ENCODE measurements at places on chromosomes 2 and 18. TPM values are rescaled to one million over a fixed set of nuclear protein-coding genes. Genes with fewer than 3 reads are reported as not detected.

Gene CPO
- polyA plus RNA-seq, result not detected

- no peak for DNase-seq
These were observed 44.8 kb downstream of the NAB1 start for GRCh38 chr2:190693533-190694232.

DNA sequence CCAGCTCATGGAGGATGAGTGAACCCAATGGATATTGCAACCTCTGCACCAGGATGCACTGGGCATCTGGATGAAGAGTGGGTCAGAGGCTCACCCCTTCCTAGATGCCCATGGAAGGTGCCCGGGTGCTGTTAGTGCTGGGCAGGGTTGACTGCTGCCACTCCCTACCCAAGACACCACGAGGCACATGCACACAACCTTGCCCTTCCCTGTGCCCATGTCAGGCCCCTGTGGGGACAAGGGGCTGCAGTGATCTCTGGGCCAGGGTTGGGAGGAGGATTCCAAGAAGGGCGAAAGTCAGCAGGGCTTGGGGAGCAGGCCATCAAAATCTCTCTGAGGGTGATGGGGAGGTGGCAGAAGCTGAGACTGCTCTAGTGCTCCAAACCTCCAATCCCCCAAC, 309.7 kb upstream of the ST6GAL2 start:
- DNase-seq, result no peak

- no peak for DNase-seq
These were observed 42.9 kb upstream of the MMADHC start for GRCh38 chr2:149630445-149630844.

DNA sequence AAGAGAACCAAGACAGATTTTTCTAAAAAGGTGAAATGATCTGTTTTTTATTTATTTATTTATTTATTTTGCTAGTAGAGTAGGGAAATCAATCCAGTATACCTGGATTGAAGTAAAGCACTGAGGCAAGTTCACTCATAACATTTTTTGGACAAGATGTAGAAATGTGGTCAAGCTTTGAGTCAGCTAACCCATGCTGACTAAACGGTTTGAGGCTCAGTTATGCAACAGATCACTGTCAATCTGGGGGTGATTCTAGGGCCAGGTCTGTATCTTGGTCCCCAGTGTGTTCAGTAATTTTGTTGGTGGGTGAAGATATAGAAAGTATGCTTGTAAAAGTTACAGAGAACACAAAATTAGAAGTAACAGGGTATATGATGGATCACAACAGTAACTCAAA, 60.2 kb downstream of the RMDN2 start:
- peak; percentile 32 for DNase-seq

Gene CFAP65
- not detected for polyA plus RNA-seq

DNA sequence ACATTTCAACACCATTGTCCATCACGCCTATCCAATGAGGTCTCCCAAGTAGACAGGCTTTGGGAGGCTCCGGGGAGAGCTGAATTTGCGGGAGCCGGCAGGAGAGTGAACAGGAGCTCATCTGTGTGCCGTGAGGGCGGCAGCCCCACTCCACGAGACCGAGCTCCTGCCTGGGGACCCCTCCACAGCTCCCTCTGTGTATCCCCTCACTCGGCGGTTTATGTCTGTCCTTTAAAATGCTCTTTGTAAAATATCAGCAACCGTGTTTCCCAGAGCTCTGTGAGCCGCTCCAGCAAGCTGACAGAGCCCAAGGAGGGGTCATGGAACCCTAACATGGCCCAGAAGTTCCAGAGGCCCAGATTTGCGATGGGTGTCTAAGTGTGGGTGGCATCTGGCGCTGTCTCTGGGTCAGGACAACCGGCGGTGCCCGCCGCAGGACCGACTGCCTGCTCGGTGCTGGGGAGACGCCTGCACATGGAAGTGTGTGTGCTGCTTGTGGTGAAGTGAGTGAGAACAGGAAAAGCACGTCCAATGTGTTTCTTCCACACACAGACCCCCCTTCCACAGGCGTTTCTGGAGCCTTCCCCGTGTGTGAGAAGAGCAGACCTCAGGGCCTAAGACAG, 34.8 kb downstream of the SLC66A2 start:
- DNase-seq, result no peak

Gene NYAP2
- not detected for polyA plus RNA-seq

Gene CYP26B1
- not detected for polyA plus RNA-seq

DNA sequence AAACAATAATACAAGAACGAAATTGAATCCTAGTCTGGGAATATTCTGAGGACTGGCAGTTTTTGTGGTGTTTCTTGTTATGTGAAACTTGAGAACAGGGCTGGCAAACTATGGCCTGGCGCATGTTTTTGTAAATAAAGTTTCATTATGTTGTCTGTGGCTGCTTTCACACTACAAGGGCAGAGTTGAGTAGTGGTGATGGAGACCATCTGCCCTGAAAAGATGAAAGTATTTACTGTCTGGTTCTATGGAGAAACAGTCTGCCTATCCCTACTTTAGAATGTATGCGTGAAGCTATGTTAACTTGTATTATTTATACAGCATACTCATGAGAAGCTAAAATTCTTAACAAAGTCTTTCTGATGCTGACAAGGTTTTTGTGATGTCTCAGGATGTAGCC, 351.9 kb downstream of the LRRTM1 start:
- DNase-seq, result no peak

Gene PRKD3
- 16.9 TPM for polyA plus RNA-seq

GRCh38 chr2:96921561-96922319, 51.9 kb upstream of the SEMA4C start:
- no peak for DNase-seq

Gene NFATC1
- 7.8 TPM for polyA plus RNA-seq

DNA sequence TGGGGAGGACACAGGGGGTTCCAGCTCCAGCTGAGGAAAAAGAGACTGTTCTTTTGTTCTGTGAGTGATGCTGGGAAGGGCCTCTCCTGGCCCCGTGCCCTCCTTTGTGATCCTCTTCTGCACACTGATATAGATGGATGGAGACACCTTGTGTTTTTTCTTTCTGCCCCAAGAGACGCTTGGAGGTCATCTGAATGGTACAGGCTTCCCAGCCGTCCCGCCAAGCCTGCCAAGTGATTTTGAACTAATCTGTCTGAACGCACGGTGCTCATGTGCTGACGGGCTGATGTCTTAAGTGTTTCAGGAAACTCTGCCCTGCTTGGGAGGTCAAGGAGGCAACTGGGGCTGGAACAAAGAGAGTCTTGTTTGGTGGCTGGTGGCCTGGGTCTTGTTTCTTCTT, 57.5 kb downstream of the KIF5C start:
- no peak for DNase-seq

Gene PLGLB2
- not detected for polyA plus RNA-seq

- no peak for DNase-seq
These were observed 22.2 kb upstream of the TTC39C start for GRCh38 chr18:23992089-23992940.

- DNase-seq, result peak; percentile 18
These were observed 7.2 kb downstream of the BOLL start for GRCh38 chr2:197777823-197778407.

DNA sequence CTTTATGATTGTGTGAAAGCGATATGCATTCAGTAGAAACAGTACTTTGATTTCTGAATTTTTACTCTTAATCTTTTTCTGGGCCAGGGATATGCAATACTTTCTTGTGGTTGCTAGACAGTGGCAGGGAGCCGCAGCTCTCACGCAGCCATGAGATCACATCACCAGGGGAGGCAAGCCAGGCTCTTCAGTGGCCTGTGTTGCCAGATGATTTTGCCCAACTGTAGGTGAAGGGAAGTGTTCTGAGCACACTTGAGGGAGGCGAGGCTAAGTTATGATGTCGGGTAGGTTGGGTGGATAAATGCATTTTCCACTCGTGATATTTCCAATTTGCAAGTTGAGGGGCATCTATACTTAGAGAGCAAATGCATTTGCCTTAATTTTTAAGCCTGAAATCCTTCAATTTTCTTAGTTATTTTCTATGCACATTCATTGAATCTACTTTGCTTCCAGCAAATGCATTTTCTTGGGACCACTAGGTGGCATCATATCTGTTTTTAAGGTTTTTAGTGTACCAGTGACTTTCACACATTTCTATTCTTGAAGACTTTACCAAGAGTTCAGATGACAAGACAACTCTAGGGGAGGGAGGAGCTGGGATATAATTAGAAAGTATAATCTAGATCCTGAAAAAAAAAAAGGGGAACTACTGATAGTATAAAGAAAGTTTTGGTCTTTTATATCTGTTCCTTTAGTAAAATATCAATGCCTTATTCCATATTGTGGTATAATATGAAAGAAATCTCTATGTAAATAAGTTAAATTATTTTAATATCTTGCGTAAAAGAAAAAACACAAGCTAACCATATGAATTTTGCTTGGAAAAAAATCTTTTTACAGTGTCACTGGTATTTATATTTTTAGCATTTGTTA, 643.3 kb downstream of the SOCS6 start:
- no peak for DNase-seq

DNA sequence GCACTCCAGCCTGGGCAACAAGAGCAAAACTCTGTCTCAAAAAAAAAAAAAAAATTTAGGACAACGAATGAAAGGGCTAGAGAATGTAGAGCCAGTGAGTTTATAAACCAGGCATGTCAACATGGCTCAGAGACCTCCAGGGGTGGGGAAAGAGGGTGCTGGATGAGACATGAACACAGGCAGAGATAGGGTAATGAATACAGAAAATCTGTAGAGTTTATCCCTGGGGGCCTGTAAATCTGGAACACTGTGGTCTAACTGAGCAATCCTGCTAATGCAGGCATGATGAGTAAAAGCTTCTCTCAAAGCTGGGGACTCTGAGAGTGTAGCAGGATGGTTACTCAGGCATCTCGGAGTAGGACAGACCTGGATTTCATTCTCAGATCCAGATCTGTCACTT, 59.2 kb upstream of the IGFBP2 start:
- DNase-seq, result no peak

Gene GCG
- polyA plus RNA-seq, result not detected

DNA sequence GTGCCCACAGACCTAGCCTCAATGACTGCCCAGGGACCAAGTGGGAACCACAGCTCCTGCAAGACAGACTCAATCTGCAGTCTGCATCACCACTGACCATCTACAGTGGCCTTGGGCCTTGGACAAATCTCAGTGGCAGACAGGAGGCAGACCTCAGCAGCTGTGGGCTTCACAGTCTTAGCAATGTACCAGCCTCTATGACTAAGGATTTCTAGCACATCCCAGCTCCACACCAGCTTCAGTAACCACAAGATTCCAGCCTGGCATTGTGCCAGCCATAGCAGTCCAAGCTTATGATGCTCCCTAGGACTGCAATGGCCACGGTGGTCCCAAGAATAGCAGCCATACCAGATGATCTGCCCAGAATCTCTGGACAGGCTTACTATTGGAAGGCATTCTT, 19.6 kb upstream of the WDR75 start:
- DNase-seq, result no peak

Measured in CD14-positive monocyte (primary cell).